Hematopoietic multipotent progenitor cell treated with erythropoietin and hydrocortisone succinate and interleukin-3 and kit ligand, for 8 days (in vitro differentiated cells): ENCODE measurements at places on chromosomes 3 and 15.

DNA sequence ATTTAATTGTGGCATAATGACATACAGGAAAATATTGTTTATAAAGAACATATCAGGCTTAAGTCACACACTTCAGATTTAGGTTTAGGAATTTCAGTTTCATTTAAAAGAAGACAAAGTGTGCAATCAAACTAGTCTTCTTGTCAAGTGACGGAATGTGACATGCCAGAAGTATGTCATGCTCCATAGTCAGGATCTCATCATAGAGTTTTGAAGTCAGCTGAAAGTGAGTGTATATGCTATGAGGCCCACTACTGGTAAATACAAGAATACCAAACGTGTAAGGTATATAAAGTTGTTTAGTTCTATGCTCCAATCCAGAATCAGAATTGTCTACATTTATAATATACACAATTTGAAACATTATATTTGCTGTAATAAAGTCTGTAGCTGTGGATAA, 988.4 kb downstream of the TBL1XR1 start:
- DNase-seq = no peak

GRCh38 chr3:190097025-190097424, 23.7 kb downstream of the P3H2 start:
- no peak for DNase-seq

DNA sequence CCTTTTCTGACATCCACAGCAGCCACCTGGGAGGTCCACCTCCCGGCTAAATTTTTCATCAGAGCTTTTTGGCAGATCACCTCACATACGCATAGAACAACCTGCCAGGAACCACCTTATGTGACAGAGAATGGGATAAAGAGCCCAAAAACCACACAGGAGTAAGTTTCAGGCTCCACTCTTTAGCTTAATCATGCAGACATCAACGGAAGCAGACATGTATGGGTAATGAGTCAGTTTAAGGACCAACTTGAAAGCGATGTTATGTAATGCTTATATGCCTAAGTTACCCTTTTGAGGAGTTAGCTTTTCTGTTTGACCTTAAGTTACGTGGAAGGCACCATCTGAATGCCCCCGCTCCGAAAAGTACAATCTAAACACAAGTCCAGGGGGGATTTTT, 183.3 kb upstream of the BHLHE40 start:
- no peak for DNase-seq

- peak; percentile 53 for DNase-seq
These were observed 683 bp downstream of the UBE2Q2 start for GRCh38 chr15:75843678-75844581.

GRCh38 chr3:41673650-41674049, 288.3 kb downstream of the ULK4 start:
- no peak for DNase-seq

GRCh38 chr3:52432225-52432624, 12.7 kb downstream of the SEMA3G start:
- no peak for DNase-seq

GRCh38 chr3:18288243-18288642, 136.9 kb downstream of the SATB1 start:
- no peak for DNase-seq

- no peak for DNase-seq
These were observed 161.9 kb downstream of the WNT7A start for GRCh38 chr3:13718000-13718399.

GRCh38 chr3:135426508-135426907, 539.0 kb upstream of the PPP2R3A start:
- no peak for DNase-seq

GRCh38 chr15:100704281-100705055, 102.1 kb downstream of the ASB7 start:
- DNase-seq = no peak

GRCh38 chr15:91668370-91668769, 185.1 kb upstream of the SLCO3A1 start:
- no peak for DNase-seq

- DNase-seq = peak; percentile 45
These were observed 65.1 kb upstream of the HES1 start for GRCh38 chr3:194070634-194071409.

GRCh38 chr3:52454250-52454937, 553 bp upstream of the TNNC1 start:
- DNase-seq = peak; percentile 45

GRCh38 chr15:48781481-48782081, 29.3 kb downstream of the CEP152 start:
- no peak for DNase-seq

DNA sequence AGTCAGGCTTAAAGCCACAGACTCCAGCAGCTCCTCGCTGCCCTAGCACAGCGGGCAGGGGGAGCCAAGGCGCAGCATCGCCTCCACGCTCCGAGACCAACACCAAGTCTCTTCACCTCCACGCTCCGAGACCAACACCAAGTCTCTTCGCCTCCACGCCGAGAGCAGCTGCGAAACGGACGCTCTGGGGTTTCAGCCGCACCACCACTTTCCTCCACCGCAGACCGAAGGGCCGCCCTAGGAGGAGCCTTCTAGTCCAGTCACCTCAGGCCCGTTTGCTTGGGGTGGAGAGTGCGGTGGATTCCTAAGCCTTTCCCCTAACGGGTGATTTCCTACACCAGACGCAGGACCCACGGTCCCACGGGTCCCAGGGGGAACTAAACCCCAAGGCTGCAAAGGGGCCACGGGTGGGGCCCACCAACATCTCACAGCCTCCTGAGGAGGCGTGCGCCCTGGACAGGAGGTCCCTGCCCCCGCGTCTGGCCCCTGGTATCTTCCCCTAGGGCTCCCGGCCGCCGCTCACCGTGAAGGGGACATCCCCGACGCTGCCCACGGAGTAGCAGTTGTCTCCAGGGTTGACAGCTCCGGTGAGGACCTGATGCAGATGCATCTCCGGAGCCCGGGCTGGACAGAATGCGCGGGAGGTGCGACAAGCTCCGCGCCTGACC, 501 bp downstream of the DMXL2 start:
- peak; percentile 12 for DNase-seq

- no peak for DNase-seq
These were observed 136.5 kb downstream of the SERPINI1 start for GRCh38 chr3:167872032-167872431.

- no peak for DNase-seq
These were observed 15.7 kb upstream of the DPPA4 start for GRCh38 chr3:109353057-109353456.

DNA sequence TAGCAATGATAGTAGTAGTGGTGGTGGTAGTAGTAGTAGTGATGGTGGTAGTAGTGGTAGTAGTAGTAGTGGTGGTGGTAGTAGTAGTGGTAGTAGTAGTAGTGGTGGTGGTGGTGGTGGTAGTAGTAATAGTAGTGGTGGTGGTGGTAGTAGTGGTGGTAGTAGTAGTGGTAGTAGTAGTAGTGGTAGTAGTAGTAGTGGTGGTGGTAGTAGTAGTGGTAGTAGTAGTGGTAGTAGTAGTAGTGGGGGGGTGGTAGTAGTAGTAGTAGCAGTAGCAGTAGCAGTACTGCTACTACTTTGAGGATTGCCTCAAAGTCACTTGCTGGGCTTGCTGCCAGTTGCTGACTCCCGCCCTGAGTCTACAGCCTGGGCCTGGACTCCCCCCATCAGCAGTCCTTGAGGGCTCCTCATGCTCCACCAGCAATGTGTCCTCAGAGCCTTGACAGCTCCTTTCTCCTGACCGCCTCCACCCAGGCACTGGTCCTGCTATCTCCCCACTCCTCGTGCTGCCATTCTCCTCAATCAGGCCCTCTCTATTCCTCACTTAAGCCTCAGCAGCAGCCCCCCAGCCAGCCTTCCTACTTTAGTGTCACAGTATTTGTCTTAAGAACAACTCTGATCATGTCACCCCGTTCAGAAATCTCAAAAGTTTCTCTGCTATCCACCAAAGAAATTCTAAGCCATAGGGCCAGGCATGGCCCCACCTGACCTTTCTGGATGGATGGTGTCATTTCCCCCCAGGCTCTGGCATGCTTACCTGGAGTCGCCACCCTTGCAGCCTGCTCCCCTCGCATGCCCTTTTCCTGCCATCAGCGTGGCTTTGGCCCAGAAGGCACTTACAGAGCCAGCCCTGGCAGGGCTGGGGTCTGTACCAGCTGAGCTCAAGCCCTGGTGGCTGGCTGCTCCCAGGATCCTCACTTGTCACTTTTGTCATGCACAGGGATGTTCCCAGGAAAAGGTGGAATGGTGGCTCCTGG, 45.6 kb downstream of the DLEC1 start:
- peak; percentile 69 for DNase-seq

DNA sequence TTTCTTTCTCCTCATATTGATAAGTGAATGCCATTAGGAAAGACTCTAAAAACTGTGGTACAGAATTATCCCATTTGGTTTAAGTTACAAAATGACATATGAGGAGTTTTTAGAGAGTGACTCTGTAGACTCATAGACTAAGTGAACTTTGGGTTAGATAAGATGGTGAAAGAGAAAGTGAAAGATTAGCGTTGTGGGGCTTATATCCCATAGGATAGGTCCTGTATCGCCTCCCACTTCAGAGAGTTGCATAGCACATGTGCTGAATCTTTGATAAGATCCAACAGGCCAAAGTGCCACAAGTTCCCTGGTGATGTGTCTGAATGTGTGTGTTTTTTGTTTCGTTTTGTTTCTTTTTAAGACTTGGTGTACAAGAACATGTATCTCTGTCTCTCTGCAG, 666.9 kb downstream of the MECOM start:
- DNase-seq = peak; percentile 10

GRCh38 chr3:179730506-179730905, 77.7 kb downstream of the USP13 start:
- no peak for DNase-seq

- no peak for DNase-seq
These were observed 72.7 kb downstream of the ZNF621 start for GRCh38 chr3:40597441-40597840.

DNA sequence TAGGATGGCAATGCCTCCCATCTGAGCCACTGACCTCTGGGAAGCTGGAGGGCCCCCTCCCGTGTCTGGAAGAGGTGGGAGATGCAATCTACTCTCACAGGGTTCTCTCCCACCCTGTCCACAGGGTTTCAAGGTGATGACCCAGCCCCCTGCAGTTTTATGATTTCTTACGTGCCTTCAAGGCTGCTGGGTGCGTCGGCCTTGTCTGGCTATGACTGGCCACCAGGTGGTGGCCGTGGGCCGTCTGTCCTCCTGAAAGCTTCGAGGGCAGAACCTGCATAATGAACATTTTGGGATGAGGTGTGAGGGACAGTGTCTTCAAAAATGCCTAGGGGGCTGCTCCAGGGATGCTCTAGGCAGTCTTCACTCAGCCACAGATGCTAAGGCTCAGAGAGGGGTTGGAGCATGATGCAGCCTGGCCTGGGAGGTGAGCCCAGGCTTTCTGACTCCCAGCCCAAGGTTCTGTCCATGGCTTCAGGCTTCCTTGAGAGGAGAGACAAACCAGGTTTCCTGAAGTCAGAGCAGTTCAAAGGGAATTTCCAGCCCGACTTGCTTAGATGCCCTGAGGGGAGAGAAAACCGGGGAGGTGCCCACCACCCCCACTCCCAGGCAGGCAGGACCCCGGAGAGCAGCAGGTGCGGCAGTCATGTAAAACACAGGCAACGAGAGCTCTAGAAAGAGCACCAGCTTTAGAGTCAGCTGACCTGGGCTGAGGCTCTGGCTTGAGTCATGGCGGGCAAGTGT, 18.7 kb downstream of the ISG20 start:
- peak; percentile 33 for DNase-seq

GRCh38 chr3:128395500-128396162, 71.1 kb downstream of the DNAJB8 start:
- DNase-seq = peak; percentile 74

GRCh38 chr3:184945886-184946625, 134.1 kb downstream of the VPS8 start:
- DNase-seq = peak; percentile 18

- DNase-seq = no peak
These were observed 360.5 kb downstream of the EPHA3 start for GRCh38 chr3:89467898-89468363.

DNA sequence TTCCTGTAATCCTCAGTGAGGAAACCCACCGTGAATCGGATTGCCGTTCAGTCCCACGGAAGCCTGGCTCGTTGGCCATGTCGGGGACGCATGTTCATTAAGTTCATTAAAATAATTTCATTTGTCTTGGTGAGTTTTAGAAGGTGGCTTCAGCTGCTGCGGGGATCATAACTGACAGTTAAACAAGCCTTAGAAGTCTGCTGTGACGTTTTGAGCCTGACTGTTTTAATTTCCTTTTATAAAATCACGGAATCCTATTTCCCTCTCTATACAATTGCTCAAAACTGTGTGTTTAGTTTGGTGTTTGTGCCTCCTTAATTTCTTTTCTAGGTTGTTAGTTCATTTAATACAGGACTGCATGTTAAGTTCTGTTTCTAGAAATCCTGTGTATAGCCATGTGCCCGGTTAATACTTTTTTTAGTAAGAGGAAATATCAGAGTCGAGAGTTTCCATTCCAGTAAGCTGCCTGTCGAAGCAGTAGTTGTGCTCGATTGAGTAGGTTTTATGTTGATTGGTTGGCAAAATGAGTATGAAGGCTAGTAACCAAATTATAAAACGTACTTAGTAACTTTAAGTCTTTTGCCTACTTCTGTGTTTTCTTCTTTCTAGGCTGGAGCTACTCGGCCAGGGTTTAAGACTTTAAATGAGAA, 705 bp downstream of the NIPA2 start:
- peak; percentile 32 for DNase-seq
